ENCODE measurements at places on chromosomes 2 and 18. TPM values are rescaled to one million over a fixed set of nuclear protein-coding genes. Genes with fewer than 3 reads are reported as not detected.

Gene HOXD13
- total RNA-seq: not detected

Gene LRP1B
- total RNA-seq: under 0.01 TPM

Gene CCNT2
- 18.8 TPM for total RNA-seq

Gene DES
- 0.77 TPM for total RNA-seq

Gene NEB
- under 0.01 TPM for total RNA-seq

Gene PDE11A
- under 0.01 TPM for total RNA-seq

Gene RAPH1
- total RNA-seq: 14.2 TPM

Gene CHAC2
- 1.7 TPM for total RNA-seq

Gene TYMS
- total RNA-seq: 37.6 TPM
